ENCODE measurements at places on chromosomes 1 and 21.

DNA sequence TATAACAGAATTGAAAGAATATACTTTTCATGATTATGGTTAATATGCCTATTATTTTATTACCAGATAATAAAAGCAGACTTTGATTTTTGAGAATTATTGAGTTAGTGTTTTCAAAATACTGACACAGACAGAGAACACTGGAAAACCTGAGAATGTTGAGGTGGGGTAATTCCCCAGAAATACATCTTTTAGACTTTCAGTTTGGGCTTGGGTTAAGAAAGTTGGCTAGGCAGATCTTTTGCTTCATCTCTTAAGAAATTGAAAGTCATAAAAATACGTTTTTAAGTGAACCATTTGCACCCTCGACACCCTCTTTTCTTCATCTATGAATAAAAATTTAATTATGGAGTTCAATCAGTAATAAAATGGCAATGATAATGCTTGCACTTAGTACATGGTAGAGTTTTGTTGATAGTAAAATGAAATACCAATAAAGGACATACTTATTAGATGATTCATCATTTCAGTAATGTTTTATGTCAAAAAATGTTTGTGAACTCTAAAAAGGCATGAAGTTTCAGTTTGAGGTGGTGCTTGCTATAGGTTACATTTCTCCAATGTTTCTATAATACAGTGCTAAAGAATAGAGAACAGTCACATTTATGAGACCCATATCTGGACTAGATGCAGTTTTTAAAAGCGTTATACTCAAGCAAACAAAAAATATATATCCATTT lies 1.9 kb upstream of the SAMSN1 start:
- no peak for DNase-seq

DNA sequence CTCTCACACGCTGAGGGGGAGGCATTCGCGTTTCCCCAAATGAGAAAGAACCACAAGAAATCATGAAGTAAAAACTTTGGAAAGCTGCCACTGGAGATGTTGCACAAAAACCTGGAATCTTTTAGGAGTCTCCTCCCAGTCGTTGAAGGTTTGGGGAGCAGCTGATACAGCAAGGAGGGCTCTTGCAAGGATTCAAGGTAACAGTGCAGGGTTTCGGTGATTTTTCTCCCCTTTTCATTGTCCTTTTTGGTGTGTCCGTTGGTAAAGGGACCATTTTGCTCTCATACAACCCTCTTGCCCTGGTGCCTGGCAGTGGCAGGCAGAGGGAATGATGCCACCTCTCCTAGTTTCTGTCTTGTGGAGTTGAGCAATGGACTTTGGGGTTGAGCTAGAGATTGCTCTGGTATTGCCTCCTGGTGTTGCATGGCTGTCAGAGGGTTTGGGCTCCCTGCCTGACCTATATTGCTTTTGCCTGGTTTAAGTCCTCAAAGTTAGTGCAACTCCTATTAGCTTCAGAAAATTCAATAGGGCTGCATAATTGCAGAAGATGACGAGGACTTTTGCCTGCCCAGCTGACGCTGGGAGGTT lies 872 bp downstream of the BRINP2 start:
- DNase-seq: no peak

GRCh38 chr21:15744926-15745325 lies 15.1 kb downstream of the USP25 start:
- no peak for DNase-seq

DNA sequence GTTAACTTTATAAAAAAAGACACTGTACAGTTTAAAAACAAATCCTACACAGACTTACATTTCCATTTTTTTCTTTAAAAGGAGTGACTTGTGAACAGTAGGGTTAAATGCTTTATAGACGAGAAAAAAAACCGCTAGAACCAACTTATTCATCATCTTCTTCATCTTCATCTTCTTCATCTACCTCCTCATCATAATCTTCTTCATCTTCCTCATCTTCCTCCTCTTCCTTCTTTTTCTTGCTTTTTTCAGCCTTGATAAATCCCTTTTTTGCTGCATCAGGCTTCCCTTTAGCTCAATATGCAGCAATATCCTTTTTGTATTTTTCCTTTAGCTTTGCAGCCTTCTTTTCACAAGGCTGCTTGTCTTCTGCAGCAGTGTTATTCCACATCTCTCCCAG lies 22.5 kb downstream of the FMO1 start:
- DNase-seq: no peak

DNA sequence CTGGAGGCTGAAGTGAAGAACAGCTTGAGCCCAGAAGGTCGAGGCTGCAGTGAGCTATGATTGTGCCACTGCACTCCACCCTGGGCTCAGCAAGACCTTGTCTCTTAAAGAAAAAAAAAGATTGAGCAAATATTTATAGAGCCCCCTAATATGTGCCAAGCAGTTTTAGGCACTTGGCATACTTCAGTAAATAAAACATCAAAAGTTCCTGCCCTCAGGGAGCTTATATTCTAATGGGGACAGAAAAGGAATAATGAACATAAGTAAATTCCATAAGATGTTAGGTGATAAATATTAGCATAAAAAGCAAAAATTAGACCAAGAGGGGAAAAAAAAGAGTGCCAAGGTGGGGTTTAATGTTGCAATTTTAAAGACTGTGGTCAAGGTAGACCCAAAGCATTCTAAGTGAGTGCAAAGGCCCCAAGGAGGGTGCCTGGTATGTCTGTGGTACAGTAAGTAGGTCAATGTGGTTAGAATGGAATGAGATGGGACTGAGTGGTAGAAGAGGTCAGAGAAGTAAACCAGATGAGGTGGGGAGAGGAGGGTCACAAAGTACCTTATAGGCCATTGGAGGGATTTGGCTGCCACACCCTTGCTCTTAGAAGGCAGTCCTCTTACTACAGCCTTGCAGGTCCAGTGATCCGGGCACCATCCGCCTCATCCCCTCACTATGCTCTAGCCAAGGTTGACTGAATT lies 2.2 kb upstream of the TOE1 start:
- DNase-seq: no peak

GRCh38 chr1:114353262-114353661 lies 157.7 kb downstream of the TRIM33 start:
- no peak for DNase-seq

DNA sequence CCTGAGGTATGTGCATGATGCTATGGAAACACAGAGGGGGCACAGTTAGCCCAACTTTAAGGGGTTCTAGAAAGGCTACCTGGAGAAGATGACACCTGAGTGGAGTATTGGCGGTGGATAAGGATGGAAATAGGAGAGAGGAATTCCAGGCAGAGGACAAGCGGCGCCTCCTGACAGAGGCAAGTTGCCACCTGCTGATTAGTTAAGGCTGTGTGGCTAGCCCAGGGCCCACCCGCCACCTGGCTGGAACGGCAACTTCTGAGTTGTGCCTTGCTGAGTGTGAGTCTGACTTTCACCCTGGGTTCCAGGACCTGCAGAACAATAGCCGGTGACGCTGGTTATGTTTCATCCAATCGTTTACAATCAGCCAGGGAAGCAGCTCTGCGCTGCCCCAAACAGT lies 126.9 kb upstream of the LMO4 start:
- DNase-seq: no peak

DNA sequence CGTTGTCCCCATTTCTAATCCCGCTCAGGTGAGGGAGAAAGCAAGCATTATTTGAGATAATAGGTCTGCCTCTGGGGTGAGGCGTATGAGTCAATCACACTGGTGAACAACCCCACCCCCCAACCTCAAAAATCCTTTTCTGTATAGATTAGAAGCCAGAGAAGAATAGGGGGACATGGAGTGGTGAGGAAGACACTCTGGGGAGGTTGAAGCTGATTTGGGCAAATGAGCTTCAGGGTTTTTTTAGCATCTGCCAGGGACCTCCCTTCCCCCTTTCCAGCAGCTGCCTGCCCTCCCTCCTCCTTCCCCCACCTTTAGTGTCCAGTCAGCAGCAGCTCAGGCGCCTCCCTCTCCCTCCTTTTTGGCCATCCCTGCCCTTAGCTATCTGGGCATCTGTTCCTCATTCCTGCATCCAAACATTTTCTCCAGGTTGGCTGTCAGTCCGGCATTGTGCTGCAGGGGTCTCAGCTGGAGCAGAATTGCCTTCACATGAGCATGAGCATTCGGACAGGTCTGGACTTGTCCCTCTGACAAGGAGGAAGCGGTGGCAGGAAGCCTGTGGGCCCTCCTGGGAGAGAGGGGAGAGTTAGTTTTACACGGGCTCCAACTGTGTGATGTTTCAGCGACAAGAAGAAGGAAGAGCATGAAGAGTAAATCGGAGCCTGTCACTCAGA lies 30.8 kb upstream of the PTGFRN start:
- DNase-seq: no peak

DNA sequence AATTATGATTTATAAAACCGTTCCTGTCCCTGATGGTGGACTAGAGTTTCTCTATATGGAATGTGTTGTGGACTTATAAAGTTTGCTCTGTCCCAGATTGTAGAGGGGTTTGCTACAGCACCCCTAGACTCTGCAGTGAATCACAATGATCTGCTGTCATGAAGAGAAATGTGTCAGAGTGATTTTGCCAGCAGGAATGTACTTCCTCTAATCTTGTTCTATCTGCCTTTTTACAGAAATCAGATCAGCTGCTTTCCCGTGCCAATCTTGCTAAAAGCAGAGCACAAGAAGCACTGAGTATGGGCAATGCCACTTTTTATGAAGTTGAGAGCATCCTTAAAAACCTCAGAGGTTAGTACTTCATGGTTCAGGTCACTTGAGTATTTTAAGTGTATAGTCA lies 52.0 kb downstream of the LAMC2 start:
- no peak for DNase-seq

GRCh38 chr1:108716437-108717230 lies 3.9 kb downstream of the FNDC7 start:
- no peak for DNase-seq

DNA sequence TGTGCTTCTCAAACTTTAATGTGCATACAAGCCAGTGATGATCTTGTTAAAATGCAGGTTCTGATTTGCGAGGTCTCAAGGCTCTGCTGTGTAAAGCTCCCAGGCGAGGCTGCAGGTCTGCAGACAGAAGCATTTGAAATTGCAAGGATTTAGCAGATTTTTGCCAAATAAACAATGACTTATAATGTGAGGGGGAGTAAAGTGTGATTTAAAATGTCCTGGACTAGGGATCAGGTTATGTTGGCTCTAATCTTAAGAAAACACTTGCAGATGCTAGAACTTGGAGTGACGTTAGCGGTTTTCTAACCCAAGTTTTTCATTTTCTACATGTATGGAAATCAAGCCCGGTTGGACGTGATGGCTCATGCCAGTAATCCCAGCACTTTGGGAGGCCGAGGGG lies 16.2 kb upstream of the ACTN2 start:
- no peak for DNase-seq

DNA sequence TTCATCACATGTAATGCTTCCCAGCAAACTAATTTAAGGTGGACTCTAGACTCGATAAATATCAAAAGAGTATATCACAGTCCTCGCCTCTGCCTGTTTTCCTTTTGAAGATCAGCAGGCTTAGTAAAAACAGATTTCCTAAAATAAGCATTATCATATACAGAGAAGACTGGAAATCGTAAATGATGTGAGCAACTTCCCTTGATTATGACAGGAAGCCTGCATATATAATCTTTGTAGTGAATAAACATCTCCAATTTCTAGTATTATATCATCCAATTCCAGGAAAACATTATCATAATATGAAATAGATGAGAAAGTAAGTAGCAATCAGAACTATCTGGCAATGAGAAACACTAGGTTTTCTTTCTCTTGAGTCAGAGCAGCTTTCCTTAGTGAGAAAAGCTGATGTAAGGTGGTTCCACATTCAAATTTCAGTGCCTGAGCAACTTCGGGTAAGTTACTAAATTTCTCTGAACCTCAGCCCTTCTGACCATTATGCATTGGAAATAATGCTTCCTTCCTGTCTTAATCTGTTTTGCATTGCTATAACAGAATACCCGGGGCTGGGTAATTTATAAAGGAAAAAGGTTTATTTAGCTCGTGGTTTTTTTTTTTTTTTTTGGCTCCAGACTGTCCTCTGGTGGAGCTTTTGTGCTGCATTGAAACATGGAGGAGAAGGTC lies 12.6 kb upstream of the POU2F1 start:
- DNase-seq: no peak

- no peak for DNase-seq
Measured at GRCh38 chr1:1130206-1131120, 14.6 kb upstream of the C1orf159 start.

GRCh38 chr21:45203983-45204382 lies 83.7 kb downstream of the POFUT2 start:
- DNase-seq: no peak

GRCh38 chr1:25204797-25205480 lies 27.4 kb downstream of the SYF2 start:
- DNase-seq: no peak

DNA sequence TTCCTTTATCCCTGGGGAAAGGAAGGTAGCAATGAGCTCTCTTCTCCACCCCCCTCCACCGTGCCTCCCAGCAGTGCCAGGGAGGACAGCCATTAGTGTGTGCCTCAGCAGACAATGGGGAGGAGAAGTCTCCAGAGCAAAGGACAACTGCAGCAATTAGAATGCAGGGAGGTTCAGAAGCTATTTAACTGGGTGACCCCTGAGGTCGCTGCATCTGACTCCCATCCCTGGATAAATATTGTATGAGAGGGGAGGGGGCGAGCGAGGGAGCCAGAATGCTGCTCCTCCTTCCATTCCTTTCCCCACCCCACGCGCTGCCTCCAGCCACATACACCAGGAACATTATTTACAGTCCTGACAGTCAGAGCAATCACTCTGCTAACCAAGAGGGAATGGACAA lies 59.0 kb downstream of the ERI3 start:
- DNase-seq: no peak

GRCh38 chr1:214698559-214698958 lies 95.6 kb downstream of the CENPF start:
- no peak for DNase-seq

DNA sequence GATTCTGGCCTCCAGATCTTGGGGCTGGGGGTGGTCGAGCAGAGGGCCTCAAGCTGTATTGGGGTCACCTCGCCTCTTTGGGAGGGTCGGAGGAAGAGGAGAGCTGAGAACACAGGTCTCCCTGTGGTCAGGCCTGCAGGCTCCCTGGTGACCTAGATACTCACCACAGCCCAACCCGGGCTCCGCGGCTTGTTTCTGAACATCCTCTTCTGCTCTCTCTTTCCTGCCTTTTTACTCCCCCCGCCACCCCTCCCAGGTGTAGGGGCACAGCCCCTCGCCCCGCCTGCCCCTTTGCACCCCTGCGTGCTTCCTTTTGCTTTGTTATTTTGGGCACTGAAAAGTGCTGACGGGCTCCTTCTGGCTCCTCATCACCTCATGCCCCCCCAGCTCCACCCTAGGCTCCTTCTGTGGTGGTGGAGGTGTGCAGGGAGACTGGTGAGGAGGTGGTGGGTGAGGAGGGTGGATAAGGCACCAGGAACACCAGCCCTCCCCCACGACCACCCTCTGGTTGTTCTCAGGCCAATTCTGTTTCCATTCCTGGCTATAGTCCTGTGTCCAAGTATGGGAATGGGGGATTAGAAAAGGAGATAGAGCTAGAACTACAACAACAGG lies 10.6 kb upstream of the LINGO4 start:
- no peak for DNase-seq

DNA sequence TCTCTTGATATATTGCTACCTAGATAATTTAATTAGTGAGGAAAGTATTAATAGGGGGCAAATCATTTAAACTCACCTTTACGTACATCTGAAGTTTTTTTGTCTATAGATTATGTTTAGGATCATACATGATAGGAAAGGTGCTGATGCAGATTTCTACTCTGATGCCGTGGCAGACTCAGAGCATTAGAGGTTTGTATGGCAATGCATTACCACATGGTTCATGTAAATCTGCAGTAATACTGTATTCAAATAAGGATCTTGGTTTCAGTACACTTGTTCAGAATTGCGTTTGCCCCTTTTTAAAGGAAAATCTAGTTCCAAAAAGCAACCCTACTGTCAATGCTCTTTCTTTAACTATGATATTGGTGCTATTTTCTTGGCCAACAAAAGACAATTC lies 288.3 kb downstream of the PTPRC start:
- DNase-seq: no peak
